ENCODE measurements at places on chromosomes 2 and 18.

- DNase-seq = no peak
Measured at GRCh38 chr2:121372721-121373353, 87.8 kb upstream of the TFCP2L1 start.

DNA sequence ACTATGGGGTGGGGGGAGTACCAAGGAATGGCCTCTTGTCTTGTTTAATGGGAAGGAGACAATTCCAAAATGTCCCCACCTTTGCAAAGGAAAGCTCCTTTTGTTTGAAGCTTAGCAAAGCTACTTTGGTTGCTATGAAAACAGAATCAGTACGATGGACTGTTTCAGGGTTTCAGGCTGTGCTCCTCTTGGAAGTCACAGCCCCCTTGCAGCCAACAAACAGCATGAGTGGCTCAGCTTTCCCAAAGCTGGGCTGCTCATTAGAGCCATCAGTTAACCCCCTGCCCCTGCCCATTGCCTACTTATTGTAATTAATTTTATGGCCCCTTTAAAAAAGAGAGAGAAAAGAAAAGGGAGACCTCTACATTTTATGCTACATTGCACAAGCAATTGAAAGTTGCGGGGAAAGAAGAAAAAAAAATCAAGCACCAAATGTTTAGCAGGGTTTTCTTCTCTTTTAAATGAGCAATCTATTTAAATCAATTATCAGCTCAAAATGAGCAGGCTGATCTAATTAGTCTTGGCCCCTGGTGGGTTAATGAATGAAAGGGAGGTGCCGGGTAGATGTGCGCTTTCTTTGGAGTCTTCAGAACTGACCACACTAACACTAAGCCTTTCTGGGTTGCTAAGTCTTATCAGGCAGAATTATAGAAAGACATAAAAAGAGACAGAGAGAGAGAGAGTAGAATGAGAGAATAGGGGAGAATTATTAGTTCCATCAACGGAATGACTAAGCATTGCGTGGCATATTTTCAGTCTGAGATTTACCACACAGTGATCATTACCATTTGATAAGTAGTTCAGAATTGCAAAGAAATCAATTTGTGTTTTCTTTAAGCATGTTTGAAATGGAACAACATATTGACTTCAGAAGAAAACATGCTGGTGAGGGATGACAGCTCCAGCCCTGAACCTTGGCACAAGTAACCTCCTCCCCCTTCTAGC lies 284.9 kb downstream of the INSIG2 start:
- DNase-seq = no peak

DNA sequence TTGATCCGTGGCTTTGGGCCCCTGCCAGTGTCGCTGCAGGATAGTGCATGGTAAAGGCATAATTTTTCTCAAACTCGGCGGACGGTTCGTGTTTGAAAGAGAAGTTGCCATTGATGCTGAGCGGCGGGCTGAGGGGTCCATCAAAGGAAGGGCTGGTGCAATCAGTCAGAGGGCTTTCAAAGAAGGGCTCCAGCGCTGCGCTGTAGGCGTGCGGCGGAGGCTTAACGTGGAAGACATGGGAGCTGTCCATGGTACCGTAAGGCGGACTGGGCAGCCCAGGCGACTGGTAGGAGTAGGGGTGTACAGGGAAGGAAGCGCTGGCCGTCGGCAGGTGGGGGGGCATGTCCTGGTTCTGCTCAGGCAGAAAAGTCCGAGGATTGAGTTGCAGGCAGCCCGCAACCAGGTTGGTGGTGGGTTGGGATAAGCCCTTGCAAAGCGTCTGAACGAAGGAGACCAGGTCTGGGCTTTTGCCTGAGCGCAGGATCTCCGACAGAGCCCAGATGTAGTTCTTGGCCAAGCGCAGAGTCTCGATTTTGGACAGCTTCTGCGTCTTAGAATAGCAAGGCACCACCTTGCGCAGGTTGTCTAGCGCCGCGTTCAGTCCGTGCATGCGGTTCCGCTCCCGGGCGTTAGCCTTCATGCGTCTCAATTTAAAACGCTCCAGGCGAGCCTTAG lies 2.3 kb downstream of the NEUROD1 start:
- DNase-seq = no peak

DNA sequence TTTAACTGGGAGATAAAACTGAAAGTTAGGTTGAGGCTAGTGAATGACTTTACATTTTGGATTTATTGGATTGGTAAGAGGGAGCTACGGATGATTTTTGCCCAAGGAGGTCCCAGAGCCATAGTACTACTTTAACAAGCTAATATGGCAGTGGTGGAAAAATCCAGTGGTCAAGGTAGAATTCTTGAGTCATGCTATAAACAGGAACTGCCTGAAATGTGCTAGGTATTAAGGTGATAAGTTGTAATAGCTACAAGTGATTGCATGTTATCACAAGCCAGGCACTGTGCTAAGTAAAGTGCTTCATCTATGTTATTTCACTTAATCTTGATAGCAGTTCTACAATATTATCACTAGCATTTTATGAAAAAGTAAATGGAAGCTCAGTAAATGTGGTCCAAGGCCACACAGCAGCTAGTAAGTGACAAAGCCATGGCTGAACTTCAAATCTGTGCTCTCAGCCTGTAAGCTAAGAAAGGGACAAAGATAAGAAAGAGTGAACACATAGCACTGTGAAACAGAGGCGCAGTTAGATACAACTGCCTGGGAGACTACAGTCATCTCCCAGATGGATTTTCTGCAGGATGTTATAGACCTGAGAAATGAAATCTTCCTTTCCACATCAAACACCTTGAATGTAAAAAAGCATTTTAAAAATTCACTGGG lies 469.6 kb downstream of the TGIF1 start:
- DNase-seq = no peak

- no peak for DNase-seq
Measured at GRCh38 chr2:47838249-47838648, 55.3 kb downstream of the MSH6 start.

DNA sequence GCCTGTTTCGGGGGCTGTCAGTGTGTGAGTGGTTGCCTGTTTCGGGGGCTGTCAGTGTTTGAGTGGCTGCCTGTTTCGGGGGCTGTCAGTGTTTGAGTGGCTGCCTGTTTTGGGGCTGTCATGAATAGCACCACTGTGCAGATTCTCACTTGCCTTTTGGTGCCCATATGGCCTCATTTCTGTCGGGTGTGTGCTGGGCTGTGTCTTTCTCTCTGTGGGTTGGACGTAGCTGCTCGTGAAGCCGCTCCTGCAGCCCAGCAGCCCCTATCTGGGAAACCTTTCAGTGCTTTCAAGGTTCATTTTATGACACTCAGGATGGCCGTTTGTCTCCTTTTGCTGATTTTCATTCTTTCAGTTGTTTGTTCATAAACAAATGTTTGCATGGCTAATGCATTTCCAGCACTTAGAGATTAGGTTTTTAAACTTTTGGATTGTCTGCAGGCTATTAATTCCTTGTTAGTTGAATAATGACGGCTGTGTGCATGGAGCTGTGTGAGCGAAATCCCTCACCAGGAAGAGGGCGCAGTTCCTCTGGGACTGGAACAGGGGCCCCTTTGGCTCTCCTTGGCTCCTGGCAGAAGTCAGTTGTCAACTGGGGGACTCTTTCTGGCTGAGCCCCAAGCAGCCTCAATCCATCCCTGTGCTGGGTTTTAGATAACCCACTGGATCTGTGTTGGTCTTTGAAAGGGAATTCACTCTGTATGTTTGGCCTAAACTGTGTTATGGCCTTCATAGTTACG lies 10.8 kb downstream of the AGAP1 start:
- no peak for DNase-seq

DNA sequence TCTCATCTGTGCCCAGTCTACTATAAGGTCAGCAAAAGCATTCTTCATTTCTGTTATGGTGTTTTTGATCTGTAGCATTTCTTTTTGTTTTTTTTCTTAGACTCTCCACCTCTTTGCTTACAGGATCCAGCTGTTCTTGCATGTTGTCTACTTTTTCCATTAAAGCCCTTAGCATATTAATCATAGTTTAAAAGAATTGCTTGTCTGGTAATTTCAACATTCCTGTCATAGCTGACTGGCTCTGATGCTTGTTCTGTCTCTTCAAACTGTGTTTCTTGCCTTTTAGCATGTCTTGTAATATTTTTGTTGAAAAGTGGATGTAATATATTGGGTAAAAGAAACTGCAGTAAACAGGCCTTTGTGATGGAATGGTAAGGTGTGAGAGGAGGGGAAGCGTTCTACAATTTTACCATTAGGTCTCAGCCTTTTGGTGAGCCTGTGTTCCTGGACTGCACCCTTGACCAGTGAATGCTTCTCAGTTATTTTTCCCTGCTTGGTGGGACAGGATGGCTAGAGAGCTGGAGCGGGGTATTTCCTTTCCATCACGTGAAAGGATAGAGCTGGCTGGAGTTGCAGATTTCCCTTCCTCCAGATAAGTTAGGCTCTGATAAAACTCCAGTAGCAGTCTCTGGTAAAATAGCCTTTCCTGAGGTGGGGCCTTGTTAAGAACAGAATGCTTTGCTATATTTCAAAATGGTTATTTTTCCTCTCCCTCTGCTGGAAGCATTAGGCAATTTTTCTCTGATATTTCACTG lies 65.4 kb downstream of the PLA2R1 start:
- no peak for DNase-seq

GRCh38 chr2:223884399-223884798 lies 47.0 kb upstream of the AP1S3 start:
- no peak for DNase-seq
